Caco-2 (cell line): ENCODE measurements at places on chromosomes 6 and 20.

DNA sequence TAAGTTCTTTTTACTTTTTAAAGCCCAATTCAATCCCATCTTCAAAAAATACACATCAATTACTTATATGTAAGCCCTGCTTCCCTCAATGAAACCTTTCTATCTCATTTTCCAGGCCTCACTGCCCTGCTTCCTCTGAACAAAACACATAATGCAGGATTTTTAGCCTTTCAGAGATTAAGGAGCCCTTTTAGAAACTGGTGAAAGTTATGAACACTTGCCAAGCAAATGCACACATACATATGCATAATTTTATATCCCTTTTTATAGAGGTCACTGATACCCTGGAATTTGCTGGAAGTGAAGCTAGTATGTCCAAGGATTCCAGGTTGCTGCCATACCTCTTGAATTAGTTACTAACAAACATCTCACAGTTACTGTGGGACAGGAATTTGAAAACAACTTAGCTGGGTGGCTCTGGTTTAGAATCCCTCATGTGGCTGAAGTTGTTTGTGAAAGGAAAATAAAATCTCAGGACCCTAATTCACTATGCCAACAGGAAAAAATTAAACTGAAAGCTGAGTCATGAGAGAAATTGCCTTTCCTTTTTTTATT, 75.8 kb downstream of the UBE3D start:
- H3K27ac ChIP-seq, result no peak overlapping the region
- no peaks in the 10 kb centered on the region for H3K4me1 ChIP-seq
- DNase-seq, result no peak

GRCh38 chr6:37967651-37968050, 148.1 kb downstream of the ZFAND3 start:
- H3K36me3 ChIP-seq, result no peaks in the 10 kb centered on the region
- H3K4me3 ChIP-seq, result no peak overlapping the region
- no peaks in the 10 kb centered on the region for H3K27me3 ChIP-seq
- DNase-seq, result no peak
- no peak overlapping the region for H3K27ac ChIP-seq
- H3K4me1 ChIP-seq, result no peaks in the 10 kb centered on the region

GRCh38 chr6:107715550-107716321, 108.4 kb downstream of the SCML4 start:
- no peak overlapping the region for H3K4me3 ChIP-seq
- H3K4me1 ChIP-seq, result no peaks in the 10 kb centered on the region
- no peaks in the 10 kb centered on the region for H3K27me3 ChIP-seq
- no peak for DNase-seq
- H3K27ac ChIP-seq, result no peak overlapping the region

DNA sequence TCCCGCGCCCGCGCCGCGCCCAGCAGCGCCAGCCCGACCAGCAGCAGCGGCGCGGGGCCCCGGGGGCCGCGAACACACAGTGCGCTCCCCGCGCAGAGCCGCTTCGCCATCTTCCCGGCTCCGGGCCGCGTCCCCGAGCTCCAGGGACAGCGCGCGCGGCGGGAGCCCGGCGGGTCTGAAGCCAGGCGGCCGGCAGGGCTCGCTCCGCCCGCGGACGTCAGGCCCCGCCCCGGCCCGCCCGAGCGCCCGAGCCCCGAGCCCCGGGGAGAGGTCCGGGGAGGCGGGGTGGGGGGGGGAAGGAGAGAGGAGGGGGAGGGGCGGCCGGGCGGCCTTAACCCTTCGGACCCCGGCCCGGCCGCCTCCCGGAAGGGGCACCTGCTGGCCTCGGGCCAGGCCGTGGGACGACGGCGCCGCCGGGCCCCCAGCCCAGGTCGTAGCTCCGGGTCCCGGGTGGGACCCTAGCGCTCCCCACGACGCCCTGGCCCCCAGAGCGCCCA, at the start of gene LAMA5:
LAMA5 (minus strand) TSS at position 177 of the 497 bp plus-strand sequence; CDS start at position 110, 67 bp downstream.
- peaks cover 11% of the 10 kb centered on the region for H3K36me3 ChIP-seq
- H3K4me3 ChIP-seq, result peak within 1 kb of the TSS; percentile 94
- peak; percentile 89 for DNase-seq
- H3K27me3 ChIP-seq, result no peaks in the 10 kb centered on the region
- H3K4me1 ChIP-seq, result peaks cover 75% of the 10 kb centered on the region

DNA sequence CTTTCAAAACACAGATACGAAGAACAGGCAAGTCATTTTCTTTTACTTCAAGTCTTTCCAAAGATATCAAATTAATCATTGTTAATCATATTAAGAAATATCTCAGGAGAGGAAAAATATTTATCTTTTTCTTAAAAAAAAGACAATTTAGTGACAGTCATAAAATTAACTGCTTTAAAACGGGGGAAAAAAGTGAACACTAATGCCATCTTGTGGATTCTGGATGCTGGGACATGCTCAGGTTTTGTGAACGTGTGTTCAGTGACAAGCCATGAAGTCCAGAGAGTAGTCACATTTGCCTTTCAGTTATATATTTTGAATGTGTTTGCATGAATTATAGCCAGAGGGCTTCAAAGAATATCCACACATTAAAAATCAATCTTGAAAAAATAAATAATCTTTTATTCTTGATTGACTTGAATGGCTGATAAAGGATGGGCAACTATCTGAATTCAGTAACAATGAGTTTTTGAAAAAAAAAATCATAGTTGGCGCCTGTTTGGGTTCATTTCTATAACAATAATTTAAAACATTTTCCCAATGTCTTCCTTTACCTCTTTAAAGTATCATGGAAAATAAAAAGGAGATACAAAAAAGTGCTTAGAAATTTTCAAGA, 74.7 kb upstream of the NOX3 start:
- DNase-seq, result no peak
- H3K4me1 ChIP-seq, result peaks cover 9% of the 10 kb centered on the region
- H3K4me3 ChIP-seq, result no peak overlapping the region
- no peak overlapping the region for H3K27ac ChIP-seq
- H3K36me3 ChIP-seq, result no peaks in the 10 kb centered on the region

DNA sequence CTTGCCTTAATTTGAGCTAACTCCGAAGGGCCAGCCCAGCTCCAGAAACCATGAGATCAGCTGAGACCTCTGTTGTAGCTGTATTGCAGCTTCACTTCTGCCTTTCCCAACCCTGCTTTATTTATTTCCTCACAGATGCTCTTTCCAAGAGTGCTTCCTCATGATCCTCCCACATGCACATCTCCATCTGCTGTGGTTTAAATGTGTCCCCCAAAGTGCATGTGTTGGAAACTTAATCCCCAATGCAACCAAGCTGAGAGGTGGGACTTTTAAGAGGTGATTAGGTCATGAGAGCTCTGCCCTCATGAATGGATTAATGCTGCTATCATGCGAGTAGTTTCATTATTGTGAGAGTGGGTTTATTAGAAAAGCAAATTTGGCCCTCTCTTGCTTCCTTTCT, 164.4 kb upstream of the TAB2 start:
- no peaks in the 10 kb centered on the region for H3K4me1 ChIP-seq
- H3K36me3 ChIP-seq, result no peaks in the 10 kb centered on the region
- no peaks in the 10 kb centered on the region for H3K27me3 ChIP-seq

DNA sequence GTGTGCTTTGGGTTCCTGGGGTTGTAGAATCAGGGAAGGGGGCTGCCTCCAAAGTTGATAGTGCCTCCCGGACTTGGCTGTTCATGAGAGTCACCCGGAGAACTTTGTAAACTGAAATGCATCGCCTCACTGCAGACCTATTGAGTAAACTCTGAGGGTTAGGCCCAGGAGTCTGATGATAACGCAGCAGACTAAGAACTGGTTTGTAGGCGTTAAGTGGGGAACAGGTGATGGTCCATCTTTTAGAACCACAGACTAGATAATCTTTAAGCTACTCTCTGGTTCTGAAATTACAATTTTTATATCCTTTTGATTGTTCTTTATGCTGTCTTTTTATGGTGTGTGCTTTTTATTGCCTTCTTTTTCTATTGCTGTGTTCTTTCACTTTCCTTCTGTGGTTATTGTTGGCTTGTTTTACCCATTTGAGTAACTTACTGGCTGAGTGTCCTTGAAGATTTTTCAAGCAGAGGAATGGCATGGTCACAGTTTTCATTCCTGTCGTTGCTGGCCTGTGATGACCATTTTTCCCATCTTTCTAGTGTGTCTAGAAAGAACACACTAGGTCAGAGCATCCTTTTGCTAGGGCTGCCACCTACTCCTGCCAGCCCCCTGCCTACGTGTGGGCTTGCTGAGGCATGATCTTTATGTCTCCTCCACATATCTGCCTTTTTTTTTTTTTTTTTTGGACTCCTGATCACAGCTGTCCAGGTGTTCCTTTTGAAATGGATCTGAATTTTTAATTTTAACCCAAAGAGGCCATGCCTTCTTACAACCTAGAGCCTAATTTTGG, 30.9 kb downstream of the LRRC1 start:
- peaks cover 61% of the 10 kb centered on the region for H3K4me1 ChIP-seq
- no peaks in the 10 kb centered on the region for H3K36me3 ChIP-seq
- H3K27ac ChIP-seq, result no peak overlapping the region
- H3K4me3 ChIP-seq, result no peak overlapping the region
- DNase-seq, result no peak
- no peaks in the 10 kb centered on the region for H3K27me3 ChIP-seq

DNA sequence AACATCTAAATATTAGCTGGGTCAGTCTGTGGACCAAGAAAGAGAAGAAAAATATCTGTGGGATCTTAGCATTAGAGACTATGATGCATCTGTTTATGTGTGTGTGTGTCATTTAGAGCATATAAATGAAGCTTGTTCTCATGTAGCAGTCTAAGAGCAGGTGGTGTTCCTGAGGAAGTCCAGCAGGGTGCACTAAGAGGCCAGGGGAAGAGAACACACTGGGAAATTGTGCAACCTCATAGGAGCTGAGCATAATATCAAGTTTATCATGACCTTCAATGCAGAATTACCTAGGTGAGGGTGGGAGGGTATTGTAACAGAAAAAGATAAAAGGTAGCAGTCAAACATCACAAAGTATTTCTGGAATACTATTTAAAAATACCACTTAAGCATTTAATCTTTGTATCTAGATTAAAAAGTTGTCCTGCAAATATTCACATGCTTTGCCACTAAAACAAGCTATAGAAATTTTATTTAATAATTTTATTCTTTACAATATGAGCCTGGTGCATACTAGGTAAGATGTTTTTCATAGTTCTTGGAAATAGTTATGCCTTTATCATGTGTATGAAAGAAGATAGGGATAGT, 80.5 kb downstream of the SMPDL3A start:
- DNase-seq, result peak; percentile 50
- H3K4me3 ChIP-seq, result no peak overlapping the region
- H3K27me3 ChIP-seq, result no peaks in the 10 kb centered on the region; the same call in 1 of the 2 replicates
- no peak overlapping the region for H3K27ac ChIP-seq
- no peaks in the 10 kb centered on the region for H3K4me1 ChIP-seq
- no peaks in the 10 kb centered on the region for H3K36me3 ChIP-seq

DNA sequence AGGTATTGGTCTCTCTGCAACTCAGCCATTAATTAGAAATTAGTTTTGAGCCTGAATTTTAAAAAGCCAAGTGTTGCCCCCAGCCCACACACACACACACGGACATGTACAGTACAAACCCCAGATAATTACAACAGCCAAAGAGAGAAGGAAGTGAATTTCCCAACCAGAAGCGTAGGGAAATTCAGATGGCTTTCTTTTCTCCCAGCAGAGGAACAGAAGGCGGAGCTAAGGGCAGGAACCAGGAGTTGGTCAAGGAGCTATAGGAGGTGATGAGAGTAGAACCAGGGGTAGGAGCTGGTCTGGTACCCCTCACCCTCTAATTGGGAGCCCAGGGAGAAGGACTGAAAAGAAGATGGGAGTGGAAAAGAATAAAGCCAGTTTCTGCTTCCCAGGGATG, 3.9 kb upstream of the ZBTB9 start:
- no peaks in the 10 kb centered on the region; the same call in 1 of the 2 replicates for H3K36me3 ChIP-seq
- no peaks in the 10 kb centered on the region for H3K4me1 ChIP-seq
- no peak overlapping the region for H3K4me3 ChIP-seq
- H3K27ac ChIP-seq, result no peak overlapping the region

DNA sequence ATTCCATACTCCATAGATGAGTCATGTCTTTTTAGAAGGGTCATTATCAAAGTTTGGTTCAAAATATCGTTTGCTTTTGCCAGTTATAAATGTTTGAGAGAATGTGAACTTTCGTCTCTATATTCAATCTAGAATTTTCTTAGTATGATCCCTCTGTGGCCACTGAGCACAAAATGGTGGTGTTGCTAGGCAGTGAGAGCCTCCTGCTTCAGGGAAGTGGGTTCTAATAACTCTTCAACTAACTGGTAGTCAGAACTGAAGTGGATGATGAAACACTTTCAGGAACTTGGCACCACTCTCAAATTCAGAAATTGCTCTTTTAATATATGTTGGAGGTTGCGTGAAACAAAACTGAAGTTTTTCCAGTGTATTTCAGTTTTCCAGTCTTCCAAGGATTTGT, 125.0 kb upstream of the DOK5 start:
- no peaks in the 10 kb centered on the region for H3K4me1 ChIP-seq
- no peaks in the 10 kb centered on the region for H3K36me3 ChIP-seq
- no peak overlapping the region for H3K4me3 ChIP-seq

DNA sequence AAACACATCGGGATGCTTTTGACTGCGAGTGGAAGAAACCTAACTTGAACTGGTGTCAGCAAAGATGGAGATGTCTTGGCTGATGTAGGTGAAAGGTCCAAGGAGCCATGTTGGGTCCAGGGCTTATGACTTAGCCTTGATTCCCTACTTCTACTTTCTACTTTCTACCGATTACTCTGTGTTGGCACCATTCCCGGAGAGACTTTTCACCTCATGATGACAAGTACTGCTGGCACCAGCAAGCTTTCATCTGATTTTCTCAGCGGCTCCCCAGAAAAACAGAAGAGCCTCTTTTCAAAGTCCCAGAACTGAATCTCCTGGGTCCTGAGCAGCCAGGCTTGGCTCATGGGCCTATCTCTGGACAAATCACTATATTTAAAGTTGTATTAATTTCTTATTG, 4.9 kb upstream of the EDN3 start:
- no peaks in the 10 kb centered on the region for H3K27me3 ChIP-seq
- no peaks in the 10 kb centered on the region for H3K36me3 ChIP-seq
- DNase-seq, result no peak
- no peak overlapping the region for H3K27ac ChIP-seq

DNA sequence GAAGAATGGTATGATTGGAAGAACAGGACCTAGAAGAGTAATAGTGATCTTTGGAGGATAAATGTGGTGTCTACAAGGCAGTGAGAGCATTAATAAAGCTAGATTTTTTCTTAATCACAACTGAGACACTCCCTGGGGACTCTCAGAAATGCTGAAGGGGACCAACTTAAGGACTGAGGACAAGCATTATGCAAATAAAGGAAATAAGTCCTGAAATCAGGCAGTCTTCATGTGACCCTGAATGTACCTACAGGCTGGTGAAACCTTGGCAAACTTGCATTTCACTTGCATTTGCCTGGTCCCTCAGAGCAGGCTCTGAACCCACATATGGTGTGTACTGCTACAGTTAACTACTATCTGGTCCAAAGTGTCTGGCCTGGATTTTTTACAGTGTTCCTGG, 19.3 kb upstream of the TTK start:
- peaks cover 6% of the 10 kb centered on the region; the same call in 1 of the 2 replicates for H3K4me1 ChIP-seq
- H3K4me3 ChIP-seq, result no peak overlapping the region
- no peak overlapping the region for H3K27ac ChIP-seq
- no peak for DNase-seq
- H3K27me3 ChIP-seq, result no peaks in the 10 kb centered on the region

DNA sequence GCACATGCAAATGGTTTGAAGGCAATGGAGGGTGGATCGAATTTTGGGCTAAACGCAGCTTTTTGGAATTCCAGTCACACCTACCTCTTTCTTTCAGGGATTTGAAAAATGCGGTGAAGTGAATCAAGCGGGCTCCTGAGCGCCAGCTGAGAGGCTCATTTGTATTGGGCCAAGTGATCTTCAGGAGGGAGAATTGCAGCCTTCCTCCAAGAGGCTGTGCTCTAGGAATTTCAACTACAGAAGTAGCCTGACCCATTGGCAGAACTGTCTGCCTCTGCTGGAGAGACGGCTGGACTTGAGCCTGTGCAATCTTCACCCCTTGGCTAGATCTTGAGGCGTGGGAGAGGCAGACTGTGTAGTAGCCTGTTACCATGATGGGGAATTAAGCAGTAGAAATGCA, 5.7 kb upstream of the TIAM2 start:
- no peak for DNase-seq
- no peak overlapping the region for H3K27ac ChIP-seq
- H3K4me1 ChIP-seq, result no peaks in the 10 kb centered on the region
